ENCODE measurements at places on chromosomes 11 and 22.

DNA sequence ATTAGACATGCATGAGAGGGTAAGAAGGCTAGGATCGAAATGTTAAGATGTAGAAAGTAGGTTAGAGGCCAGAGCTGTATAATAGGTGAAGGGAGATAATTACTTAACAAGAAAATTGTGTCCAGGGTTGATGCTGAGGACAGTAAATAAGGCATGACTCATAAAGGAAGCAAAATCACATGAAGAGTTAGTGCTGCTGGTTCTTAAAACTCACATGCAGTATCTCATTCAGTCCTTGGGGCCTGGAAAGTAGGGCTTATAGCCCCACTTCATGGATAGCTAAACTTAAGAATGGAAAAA, 130.2 kb downstream of the NCAM1 start:
- no peak for DNase-seq

DNA sequence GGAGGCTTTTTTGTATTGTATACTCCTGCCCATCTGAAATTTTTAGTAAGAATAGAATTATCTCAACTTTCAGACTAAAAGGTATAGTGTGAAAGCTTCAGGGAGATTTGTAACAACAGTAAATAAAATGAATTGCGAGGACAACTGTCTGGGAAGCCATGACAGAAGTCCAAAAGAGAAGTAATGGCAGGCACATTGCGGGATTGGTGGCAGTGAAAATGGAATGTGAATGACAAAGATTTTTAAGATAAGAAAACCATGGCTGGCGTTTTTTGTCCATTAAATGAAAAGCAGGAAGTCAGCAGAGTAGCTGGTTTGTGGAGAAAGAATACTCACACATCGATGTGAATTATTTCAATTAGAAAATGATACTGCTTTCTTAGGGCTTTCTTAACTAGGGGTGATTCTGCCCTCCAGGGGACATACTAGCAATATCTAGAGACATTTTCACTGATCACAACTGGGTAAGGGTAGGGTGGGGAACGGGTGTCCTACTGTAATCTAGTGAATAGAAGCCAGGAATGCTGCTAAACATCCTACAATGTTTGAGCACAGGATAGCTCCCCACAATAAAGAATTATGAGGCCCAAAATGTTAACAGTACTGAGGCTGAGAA, 1.6 kb downstream of the NPAT start:
- no peak for DNase-seq

DNA sequence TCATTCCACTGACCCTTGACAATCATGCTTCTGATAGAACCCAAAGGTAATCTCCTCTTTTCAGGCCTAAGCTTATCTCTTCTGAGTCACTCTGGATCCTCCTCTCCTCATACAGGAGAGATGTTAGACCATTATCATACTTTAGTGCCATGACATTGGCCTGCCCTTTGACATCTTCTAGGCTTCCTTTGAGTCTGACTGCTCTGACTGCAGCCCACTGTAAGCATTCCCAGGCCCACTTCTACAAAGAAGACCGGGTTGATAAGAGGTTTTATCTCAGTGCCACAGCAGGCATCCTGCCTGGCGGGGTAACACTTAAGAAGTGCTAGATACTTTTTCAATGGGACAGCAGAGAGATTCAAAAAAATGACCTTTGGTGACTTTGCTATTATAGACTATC, 438.0 kb downstream of the KCNA4 start:
- no peak for DNase-seq

DNA sequence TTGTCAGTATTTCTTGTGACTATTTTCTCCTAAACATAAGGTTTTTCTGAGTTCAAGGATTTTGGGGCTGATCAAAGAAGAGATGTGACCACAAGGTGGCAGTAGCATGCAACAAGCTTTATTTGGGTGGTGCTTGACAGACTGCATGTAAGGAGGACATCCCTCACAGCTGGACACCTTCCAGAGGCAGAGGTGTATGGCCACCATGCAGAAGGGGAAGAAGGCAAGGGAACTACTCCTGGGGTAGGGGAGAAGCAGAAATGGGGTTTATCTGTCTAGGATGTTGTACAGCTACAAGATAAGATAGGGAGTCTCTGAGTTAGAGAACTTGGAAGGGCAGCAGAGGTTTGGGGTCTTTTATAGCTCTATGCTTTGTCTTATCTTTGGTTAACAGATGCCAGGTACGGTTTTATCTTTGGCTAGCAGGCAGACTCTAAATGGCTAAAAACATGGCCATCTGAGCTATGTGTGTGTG, 5.1 kb upstream of the BIRC2 start:
- peak; percentile 78 for DNase-seq

DNA sequence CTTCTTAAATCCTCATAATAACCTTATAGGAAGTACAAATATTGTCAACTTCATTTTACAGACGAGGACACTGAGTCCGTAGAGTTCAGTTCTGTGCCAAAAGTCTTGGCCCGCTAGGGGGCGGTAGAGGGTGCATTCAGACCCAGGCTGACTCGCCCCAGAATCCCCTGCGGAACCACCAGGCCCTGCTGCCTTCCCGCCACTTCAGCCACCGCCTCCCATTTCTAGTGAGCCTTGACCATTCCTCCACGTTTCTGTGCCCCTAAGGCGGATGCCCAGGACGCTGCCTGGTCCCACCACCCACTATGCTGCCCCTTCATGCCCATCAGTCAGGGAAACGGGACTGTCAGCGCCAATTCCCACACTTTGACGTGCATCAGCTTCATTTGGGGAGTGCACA, 19.1 kb downstream of the SYT13 start:
- no peak for DNase-seq

- DNase-seq, result no peak
These were observed 1.9 kb downstream of the GRK3 start for GRCh38 chr22:25566186-25566897.

GRCh38 chr11:95304777-95305176, 73.8 kb upstream of the SESN3 start:
- no peak for DNase-seq

DNA sequence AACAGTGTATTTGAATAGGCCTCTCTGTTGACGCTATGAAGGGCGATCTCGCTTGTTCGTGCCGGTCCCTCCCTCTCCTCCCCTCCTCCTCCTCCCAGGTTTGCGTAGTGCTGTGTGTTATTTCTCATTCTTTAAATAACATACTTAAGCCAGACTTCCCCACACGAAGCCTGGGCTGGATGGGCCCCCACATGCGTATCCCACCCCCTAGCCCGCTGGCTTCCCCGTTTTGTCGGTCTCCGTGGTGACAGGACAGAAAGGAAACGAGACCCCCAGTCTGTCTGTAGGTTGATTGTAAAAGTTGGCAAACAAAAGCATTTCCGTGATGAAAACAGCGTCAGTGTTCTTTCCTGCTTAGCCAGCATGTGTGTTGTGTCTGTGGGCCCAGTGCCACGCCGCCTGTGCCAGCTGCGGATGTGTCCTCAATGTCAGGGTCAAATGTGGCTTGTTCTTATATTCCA, 27.3 kb downstream of the FAM118A start:
- peak; percentile 66 for DNase-seq
